NCI-H2081 (cell line): ENCODE measurements at places on chromosomes 3 and 15.

GRCh38 chr15:31452595-31453557 lies 126.2 kb downstream of the KLF13 start:
- no peak for DNase-seq

GRCh38 chr3:133474817-133475216 lies 75.0 kb downstream of the BFSP2 start:
- DNase-seq: no peak

DNA sequence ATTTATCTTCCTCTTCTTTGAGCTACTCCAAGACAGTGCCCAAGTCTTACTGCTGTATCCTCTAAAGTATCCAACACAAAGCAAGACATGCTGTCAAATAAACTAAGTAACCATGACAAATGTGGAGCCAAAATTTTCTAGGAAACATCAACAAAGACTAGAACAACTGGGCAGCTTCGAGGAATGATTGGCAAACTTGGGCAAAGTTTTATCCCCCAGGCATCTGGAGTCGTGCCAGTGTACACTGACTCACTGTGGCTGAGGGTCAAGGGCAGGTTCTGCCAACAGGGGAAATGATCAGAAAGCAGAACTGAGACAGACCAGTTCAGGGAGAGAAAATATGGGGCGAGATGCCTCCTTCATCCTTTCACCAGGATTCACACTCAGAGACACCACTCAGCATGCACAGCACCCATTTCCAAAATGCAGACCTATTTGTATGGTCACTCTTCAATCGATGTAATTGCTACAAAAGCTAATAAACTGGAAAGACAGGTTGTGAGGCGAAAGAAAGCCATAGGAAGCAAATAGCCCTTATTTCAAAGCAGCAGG lies 65.8 kb downstream of the MB21D2 start:
- DNase-seq: no peak

- DNase-seq: no peak
These were observed 41.2 kb downstream of the KLF13 start for GRCh38 chr15:31367730-31368344.

DNA sequence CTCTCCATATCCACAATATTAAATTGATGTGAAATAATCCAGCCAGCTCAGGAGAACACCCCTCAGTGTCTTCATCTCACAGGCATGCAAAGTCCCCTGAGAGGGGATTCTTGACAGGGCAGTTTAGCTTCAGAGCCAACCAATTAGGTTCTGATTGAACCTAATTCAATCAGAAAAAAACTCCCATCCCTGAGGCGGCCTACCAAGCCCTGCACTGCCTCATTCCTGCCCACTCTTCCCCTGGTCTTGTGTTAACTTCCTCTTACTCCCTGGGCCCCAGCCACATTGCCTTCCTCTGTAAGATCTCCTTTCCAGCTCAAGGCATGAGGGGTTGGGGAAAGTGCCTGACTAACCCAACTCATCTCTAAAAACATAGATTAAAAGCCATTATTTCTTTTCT lies 46.1 kb downstream of the FRMD4B start:
- no peak for DNase-seq

DNA sequence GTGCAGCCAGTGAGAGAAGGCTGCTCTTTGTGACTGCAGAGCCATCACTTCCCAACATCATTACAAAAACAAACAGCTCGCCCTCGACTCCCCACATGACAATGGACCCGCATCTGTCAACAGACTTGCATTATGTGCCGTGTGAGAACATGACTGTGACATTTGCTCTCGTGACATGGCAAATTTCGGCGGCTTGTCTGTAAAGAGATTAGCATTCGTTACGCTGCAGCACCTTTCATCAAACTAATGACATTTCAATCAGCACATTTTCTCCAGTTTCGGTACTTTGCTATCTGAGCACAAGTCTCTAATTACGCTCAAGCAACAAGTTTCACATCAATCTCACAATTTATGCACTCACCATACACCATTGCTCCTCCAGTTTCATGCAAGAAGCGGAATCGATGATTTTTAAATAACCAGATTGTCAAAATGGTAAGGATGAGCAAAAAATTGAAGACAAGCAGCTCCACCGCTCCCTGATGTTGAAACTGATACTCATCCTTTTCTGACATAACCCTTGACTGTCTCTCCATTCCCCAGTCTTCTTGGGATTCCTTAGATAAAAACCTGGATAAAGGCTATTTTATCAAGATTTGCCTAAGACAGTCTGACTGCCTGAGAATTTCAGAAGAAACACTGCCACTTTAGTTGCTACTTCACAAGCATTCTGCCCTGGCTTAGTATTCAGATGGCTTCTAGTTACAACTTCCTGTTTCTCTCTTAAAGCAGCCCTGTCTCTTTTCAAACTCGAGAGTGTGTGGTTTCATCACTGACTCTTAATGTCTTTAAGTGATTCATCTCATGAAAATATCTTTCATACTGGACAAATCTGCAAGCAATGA lies at the start of gene SLC9A9:
Gene SLC9A9 (minus strand): TSS at position 682 of the 845 bp plus-strand sequence. CDS start 146 bp downstream, at position 536.
- DNase-seq: peak; percentile 54

GRCh38 chr15:93454788-93455187 lies 365.8 kb upstream of the RGMA start:
- no peak for DNase-seq

- no peak for DNase-seq
These were observed 160.5 kb downstream of the GREM1 start for GRCh38 chr15:32878342-32878741.

GRCh38 chr15:38844736-38845135 lies 280.1 kb upstream of the RASGRP1 start:
- DNase-seq: no peak

DNA sequence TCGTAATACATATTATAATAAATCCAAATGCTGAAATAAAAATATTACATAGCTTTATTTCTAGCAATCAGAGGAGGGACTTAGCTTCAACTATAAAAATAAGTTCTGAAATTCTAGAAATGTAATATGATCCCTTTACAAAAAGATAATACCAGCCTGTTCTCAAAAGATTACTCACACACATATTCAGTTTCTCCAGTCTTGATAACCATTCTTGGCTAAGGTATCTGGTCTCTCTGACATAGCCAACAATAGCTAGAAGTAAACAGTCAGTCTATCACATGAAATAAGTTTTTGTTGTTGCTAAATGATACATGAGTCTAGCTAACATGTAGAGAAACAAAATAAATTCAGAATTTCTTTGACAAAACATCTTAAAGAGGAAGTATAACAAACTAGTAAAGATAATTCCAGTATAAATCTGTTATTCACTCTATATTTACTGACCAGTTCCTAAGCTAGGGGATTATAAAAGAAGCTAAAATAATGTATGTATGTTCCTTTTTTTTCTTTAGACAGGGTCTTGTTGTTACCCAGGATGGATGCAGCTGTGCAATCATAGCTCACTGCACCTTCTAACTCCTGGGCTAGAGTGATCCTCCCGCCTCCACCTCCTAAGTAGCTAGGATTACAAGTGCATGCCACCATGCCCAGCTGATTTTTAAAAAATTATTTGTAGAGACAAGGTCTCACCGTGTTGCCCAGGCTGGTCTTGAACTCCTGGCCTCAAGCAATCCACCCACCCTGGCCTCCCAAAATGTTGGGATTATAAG lies 170.6 kb downstream of the TBL1XR1 start:
- no peak for DNase-seq

- DNase-seq: no peak
These were observed 16.3 kb upstream of the MB21D2 start for GRCh38 chr3:192933779-192934460.

- DNase-seq: no peak
These were observed 197.7 kb downstream of the LSAMP start for GRCh38 chr3:116247605-116248004.

GRCh38 chr3:139642996-139643395 lies 34.8 kb downstream of the NMNAT3 start:
- no peak for DNase-seq
